ENCODE measurements at places on chromosomes 4 and X.

DNA sequence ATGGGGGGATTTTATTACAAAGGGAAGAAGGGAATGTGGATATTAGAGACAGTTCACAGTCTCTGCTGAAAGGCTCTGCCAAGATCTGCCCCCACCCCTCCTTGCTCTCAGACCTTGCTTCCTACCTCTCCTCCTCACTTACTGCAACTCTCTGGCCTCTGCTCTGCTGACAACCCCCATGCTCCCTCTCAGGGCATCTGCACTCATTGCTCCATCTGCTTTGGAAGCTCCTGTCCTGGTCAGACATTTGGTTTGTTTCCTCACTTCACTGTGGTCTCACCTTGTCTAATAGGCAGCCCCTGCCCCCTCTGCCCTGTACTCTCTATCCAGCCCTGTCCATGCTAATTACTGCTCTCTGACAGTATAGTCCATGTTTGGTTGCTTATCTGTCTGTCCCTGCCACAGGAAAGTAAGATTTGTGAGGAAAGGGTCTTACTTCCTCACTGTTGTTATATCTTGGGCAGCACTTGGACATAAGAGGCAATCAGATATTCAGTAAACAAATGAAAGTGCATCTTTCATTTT lies 189.3 kb downstream of the PTTG2 start:
- DNase-seq = no peak

DNA sequence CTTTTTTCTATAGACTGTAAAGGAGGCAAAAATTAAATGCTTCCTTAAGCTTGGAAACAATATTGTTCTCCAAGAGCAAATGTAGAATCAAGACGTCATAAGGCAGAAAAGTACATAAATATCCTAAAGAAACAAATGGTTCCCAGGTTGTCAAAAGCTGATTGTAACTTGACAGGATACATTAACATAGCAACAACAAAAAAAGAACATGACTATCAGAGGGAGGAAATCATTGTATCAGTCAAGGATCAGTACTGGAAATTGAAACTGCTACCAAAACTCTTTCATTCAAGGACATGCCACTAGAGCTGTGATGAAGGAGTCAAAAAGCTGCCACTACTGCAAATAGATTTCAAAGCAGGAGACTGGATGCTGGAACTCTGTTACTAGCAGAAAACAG lies 168.3 kb downstream of the BTC start:
- DNase-seq = no peak

GRCh38 chr4:38765382-38765781 lies 17.4 kb downstream of the TLR10 start:
- no peak for DNase-seq

- DNase-seq = no peak
Observed at GRCh38 chr4:110641218-110641617, 18.3 kb upstream of the PITX2 start.

DNA sequence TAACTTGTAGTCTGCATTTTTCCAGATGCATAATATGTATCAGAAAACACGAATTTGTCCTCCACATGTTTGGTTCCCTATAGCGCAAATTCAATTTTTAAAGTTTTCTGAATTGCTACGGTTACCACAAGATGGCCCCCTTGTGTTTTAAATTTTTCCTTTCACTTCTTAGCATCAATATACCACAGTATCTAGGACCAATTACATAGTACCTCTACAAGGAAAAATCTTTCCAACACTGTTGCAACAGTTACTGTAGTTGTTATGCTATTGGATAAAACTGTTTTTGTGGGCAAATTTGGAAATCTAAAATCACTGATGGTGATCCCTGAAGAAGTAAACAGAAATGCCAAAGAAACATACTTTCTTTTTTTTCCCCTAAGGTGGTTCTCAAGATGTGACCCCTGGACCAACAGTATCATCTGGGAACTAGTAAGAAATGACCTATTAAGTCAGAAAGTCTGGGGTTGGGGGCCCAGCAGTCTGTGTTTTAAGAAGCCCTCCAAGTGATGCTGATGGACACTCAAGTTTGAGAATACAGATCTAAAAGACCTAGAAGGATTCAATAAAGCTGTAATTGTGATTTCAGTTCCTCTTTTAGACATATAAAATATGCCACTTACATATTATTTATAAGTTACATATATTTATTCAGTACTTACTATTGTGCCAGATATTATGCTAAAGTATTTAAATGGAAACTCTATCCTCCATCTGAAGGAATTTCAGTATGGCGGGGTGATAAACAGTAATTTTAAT lies 3.1 kb downstream of the ZGRF1 start:
- DNase-seq = no peak

DNA sequence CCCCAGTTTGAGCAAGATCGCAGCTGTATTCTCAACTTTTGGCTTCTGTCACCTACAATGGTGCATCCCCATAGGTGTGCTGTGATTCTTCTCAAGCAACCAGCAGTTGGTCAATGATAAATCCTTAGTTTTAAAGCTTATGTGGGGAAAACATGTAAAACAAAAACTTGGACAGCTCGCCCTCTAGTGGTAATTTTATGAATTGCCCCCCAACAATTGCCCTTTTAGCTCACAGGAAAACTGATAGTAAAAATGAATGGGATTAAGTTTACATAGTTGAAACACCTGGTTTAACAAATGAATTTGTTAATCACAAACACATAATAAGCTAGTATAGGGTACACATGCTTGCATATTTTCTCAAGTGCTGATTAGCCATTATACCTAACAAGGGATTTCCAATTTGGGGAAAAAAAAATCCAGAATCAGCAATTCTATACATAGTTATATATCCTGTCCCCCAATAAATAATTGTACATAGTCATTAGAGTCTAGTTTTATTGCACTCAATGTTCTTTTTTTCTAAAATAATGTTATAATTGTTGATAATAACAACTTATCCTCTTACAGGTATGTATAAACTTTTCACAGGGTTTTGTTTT lies 30.1 kb downstream of the TEX13A start:
- no peak for DNase-seq

GRCh38 chr4:2338754-2339457 lies 77.0 kb upstream of the MXD4 start:
- no peak for DNase-seq

DNA sequence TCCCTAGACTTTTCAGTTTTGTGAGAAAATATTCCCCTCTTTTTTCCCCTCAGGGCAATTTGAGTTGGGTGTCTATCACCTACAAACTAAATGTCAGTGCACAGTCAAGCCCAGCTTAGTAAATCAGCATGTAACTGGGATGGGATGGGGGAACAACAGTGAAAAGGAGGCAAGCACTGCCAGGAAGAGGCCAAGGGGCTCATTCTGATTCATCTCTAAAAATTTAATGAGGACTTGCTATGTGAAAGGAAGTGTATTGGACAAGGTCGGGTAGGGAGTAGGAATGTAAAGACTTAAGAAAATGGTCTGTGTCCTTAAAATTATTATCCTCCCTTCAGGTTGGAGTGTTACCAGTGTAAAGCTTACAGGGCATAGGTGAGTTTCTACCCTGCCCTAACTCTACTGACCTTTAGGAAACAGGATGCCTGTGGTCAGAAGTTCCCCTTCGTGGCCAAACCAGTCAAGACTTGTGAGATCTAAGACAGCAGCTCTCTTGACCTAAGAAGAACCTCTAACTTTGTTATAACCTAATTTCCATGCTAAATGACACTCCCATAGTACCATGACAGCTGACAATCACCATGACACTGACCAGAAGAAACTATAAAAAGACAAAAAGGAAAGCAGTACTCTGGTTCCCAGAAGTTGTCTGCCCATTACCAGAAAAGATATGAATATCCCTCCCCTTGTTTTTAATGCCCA lies 194.4 kb upstream of the LDB2 start:
- no peak for DNase-seq

GRCh38 chr4:38034986-38035882 lies 75.0 kb downstream of the PTTG2 start:
- no peak for DNase-seq

GRCh38 chrX:1134156-1134555 lies 78.3 kb downstream of the CRLF2 start:
- no peak for DNase-seq

- no peak for DNase-seq
Observed at GRCh38 chrX:71315917-71316316, 14.4 kb downstream of the ITGB1BP2 start.

- DNase-seq = no peak
Observed at GRCh38 chrX:43745938-43746721, 90.0 kb downstream of the MAOA start.

GRCh38 chrX:47030339-47030738 lies 47.9 kb upstream of the RGN start:
- no peak for DNase-seq

GRCh38 chr4:105092356-105092755 lies 54.3 kb upstream of the TET2 start:
- no peak for DNase-seq

DNA sequence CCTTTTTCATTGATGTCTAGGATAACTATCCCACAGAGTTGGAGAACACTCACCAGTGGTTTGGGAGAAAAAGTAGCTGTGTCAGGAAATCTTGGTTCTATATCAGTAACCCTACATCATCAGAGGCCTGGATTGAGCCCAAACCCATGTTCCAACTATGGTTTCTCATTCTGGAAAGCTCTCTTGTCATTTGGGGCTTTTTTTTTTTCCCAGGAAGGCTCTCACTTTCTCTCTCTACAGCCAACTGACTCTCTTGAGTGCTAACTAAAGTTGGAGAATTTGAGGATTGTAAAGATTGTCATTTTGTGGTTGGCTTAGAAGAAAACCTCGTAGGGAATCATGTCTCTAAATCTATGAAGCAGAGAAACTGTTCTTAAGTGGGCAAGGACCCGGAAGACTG lies 228.2 kb upstream of the DIPK2B start:
- DNase-seq = no peak

GRCh38 chr4:47184083-47184482 lies 152.7 kb downstream of the GABRB1 start:
- DNase-seq = no peak

DNA sequence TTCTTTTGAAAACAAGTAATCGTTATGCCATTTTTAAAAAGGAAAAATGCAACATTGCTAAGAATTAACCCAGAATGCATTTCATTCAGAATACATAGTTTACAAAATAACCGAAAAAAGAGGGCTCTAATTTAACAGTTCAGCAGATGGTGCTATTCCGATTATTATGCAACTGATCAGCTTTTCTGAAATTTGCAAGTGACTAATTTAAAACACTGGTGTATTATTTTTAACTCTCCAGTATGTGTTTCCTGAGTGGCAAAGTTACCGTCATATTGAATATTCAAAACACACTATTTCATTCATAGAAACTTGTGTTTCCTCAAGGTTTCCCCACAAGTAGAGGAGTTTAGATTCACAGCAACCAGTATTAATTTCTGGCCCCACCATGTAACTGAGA lies 21.1 kb downstream of the ZBTB49 start:
- DNase-seq = no peak

DNA sequence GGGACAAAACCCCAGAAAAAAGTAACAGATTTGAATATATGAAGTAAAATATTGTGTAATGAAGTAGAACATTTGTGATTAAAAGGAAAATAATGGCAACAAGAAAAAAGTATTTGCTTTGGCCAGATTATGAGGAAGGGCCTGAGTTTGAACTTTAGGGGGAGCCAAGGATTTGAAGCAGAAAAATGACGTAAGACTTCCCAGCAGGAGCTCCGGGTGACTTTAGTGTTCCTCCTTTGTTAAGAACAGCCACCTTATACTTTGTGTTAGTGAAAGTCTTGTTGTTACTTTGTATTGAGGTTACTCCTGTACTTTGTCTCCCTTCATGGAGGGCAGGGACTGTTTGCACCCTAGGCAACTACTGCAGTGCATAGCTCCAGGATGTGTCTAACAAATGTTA lies 41.1 kb downstream of the DCUN1D4 start:
- DNase-seq = no peak

DNA sequence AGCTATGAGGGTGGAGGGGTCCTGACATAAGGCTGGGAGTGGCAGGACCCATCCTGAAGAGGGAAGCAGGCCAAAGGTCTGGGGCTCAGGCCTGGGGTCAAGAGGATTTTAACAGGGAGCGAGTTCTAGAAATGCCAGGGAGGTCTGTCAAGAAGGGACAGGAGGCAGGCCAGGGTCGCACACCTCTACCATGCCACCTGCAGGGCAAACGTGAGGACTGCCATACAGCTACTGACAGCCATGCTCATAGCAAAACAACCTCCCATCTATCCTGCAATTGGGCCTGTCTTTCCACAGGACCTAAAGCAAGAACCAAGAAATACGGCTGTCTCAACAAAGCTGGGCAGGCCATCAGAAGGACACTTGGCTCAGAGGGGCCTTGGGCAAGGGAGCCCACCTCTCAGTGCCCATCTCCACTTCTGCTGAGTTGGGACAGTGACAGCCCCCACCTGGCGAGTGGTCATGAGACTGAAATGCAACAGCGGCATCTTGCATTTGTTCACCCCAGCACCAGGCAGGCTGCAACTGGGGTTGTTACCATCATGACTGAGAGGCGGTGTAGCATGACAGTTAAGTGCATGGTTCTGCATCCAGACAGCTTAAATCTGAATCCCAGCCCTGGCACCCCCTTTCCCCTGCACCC lies 92.7 kb downstream of the WFS1 start:
- no peak for DNase-seq

- DNase-seq = no peak
Observed at GRCh38 chr4:8185930-8186329, 13.2 kb upstream of the SH3TC1 start.

DNA sequence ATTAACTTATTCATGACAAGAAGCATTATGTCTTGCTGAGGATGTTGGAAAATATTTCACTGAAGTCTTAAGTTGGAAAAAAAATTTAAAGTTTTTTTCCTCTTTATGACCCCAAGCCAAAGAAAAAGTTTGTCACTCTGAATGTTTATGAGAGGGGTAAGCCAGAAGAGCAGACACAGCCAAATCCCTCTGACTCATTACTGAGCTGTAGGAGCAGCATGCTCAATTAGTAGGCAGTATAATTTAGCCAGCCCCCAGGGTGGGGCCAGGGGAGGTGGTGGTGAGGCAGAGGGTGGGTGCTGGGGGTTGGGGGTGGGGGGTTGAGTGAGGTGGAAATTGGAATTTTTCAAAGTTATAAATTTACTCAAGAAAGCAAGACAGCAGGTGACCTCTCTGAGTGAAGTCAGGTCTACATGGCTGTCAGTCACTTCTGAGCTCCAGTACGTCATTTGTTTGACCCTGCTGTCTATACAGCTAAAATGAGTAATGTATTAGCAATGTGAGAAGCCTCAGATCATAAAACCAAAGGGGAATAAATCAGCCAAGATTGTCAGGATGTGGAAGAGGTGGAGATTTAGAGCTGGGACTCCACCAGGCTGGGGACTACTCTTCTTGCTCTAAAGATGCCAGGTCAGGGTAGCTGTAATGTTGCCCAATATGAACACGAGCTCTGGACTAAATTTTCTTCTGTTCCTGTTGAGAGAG lies 98.8 kb upstream of the NDP start:
- no peak for DNase-seq

DNA sequence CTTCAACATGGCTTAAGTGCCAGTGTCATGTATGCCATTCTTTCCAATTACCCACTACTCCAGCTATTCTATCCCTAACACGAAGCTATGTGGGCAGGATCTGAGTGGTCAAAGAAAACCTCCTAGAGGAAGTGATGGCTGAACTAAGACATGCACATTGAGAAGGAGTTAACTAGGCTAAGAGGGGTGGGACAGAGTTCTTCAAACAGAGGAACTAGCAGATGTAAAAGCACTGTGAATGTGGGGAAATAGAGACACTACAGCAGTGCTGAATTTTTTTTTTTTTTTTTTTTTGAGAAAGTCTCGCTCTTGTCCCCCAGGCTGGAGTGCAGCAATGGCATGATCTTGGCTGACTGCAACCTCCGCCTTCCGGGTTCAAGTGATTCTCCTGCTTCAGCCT lies 6.2 kb downstream of the JCHAIN start:
- no peak for DNase-seq
